ENCODE measurements at places on chromosomes 13 and 19.

DNA sequence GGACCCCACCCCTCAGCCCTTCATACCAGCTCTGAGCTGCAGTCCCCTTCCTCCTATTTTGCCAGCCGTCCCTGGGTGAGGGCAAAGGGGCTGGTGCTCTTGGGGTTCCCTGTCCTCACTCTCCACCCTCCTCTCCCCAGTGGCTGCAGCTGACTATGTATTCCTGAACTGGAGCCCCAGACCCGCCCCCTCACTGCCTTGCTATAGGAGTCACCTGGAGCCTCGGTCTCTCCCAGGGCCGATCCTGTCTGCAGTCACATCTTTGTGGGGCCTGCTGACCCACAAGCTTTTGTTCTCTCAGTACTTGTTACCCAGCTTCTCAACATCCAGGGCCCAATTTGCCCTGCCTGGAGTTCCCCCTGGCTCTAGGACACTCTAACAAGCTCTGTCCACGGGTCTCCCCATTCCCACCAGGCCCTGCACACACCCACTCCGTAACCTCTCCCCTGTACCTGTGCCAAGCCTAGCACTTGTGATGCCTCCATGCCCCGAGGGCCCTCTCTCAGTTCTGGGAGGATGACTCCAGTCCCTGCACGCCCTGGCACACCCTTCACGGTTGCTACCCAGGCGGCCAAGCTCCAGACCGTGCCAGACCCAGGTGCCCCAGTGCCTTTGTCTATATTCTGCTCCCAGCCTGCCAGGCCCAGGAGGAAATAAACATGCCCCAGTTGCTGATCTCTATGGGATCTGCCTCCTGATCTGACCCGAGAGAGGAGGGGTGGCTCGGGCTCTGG, 2.4 kb downstream of the COX7A1 start:
- no peak for DNase-seq

DNA sequence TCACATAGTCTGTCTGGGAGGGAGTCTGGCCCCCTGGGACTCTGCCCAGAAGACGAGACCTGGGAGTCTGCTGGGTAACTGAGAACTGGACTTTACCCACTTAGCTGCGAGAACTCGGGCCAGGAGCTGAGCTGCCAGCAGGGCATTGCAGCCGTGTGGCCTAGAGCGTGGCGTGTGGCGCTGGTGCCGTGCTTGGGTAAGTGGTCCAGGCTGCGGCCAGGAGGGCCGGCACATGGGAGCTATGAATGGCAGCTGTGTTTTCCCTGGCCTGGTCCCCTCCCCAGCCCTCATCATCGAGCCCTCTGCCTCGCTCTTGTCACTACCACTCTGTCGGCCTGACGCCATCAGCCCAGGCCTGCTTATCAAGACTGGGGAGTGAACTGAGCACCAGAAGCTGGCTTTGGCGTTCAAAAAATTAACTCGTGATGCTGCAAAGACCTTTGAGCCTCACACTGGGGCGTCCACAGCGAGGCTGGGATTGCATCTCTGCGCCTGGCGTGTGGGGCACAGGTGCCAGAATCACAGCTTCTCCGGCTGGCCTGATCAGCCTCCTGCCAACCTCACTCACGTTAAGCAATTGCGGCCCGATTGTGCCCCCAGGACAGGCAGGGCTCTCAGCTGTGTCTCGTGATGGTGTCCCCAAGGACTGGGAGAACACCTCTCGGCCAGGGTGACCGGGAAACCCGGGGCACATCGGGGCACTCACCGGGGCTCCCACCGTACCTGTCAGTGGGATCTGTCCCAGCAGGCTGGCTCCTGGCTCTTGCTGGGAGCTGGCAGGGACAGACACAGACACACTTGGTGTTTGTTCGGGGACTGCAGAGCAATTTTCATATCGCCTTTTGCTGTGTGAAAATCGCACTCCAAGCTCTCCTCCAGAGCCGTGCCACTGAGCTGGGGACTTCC, 85.9 kb downstream of the KDM4B start:
- DNase-seq, result no peak

- DNase-seq, result no peak
Observed at GRCh38 chr19:57934820-57935665, at the start of gene ZNF418. Gene ZNF418, minus strand, starts transcription at chr19:57935402. Its CDS starts 1,580 bp downstream, at chr19:57933822.

DNA sequence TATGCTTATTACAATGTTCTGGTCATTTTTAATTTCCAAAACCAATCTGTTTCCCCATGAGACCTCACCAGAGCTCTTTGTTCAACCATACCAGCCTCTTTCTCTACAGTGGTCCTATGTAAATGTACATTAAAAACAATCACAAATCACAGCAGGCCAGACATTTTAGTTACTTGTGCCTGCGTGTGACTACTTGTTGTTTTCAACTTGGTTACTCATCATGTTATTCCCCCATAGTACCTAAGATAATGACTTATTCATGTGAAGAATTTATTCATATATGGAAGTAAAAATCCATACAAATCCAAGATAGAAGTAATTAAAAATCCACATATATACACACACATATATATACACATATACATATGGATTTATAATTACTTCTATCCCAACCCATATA, 379.6 kb downstream of the SLITRK6 start:
- DNase-seq, result no peak

GRCh38 chr13:48661107-48661506, 7.4 kb downstream of the CYSLTR2 start:
- DNase-seq, result no peak

DNA sequence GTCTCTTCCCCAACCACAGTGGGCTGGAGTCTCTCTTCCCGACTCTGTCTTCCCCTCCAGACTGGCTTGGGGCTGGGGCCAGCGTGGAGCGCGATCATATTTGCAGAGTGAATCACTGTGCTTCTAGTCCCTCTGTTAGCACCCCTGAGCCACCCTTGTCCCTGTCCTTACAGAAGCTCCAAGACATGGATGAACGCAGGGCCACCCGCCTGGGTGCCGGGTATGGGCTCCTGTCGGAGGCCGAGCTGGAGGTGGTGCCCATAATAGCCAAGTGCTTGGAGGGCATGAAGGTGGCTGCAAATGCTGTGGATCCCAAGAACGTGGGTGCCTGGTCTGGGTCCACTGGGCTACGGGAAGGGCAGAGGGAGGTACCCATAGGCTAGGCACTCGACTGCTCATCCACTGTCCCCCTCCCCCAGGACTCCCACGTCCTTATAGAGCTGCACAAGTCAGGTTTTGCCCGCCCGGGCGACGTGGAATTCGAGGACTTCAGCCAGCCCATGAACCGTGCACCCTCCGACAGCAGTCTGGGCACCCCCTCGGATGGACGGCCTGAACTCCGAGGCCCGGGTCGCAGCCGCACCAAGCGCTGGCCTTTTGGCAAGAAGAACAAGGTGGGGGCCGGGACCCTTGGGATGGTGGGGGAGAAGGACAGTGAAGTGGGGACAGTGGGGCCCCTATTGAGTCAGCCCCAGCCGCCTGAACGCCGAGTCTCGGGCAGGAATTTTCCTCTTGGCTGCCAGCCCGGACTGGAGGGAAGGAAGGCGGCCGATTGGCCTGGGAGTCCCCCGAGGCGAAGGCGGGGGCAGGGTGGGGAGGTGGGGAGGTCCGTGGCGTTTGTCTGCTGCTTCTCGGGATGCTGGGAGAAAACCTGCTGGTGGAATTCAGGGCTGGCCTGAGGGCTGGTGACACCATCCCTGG, 5.2 kb downstream of the TRIP10 start:
- no peak for DNase-seq

DNA sequence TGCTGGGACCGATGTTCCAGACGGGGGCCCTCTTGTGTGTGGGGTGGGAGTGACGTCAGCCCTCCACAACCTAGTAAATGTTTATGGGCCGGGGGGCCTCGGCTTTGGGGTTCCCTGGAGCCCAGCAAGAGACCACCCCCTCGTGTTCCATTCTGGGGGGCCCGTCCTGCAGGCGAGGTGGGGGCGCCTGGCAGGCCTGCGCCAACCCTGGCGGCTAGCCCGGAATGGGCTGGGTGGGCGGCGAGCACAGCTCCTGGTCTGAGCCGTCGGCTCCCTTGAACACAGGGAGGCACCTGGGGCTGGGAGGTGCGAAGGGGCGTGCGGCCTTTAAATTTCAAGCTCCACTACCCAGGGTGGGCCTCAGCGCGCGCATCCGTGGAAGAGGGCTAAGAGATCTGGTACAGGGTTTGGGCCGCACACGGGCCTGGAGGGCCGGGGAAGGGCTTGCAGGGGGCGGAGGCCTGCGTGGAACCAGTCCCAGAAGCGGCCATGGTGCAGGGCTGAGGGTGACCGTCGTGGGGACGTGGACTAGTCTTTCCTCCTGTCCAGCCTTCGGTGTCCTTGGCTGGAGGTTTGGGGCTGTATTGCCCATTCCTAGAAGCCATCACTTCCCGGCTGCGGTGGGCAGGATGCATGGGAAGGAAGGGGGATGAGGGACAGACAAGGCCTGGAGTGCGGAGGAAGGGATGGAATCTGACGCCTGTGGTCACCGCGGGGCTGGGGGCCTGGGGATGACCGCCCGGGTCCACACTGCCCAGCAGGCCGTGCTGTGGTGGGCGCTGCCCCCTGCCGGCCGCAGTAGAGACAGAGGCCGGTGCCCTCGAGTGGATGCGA, 11.4 kb downstream of the NDUFA11 start:
- DNase-seq, result no peak

GRCh38 chr19:29088761-29089160, 124.2 kb downstream of the UQCRFS1 start:
- no peak for DNase-seq

DNA sequence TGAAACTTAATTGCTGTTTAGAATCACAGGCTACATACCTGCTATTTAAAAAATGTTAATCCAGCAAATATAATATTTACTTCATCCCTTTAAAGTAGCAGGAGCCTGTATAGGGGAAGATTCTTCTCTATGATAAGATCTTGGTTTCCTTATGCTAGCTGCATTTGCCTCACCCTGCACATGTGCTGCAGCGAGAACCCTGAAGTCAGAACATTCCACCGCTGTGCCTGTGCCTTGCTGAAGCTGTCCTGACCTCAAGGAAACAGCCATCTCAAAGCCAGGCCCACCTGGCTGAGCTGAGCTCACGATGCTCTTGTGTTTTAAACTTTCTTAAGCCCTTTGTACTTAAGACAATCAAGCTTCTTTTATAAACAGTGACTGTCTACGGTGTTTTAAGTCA, 355.0 kb upstream of the PCDH20 start:
- no peak for DNase-seq

DNA sequence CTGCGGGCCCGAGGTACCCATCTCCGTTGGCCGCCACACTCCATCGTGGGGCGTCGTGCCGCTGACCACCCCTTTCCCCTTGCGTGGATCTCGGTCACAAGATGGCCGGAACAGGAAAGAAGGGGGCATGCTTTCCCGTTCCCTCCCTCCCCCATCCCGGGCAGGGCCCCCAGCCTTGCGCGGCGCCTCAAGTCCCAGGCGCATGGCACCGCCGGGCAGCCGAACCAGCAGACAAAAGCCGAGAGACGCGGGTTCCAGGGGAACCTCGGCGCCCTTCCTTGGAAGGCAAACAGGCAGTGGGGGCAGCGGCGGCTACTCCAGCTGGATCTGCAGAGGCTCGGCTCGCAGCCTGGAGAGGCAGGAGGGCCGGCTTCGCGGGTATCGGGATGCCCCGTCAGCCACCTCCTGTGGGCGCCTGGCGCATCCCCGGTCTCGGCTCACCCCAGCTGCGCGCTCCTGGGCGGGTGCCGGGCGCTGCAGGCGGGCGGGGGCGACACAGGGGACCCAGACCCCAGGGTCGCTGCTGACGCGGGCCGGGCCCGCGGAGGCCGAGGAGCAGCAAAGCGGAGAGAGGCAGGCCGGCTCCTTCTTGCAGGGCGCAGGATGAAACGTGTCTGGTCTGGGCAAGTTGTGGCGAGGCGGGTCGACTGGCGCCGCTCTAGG, 439 bp downstream of the DZIP1 start:
- no peak for DNase-seq

GRCh38 chr13:41394166-41394565, 63.2 kb upstream of the RGCC start:
- DNase-seq, result no peak

GRCh38 chr13:39406688-39407087, 196.3 kb downstream of the LHFPL6 start:
- no peak for DNase-seq

DNA sequence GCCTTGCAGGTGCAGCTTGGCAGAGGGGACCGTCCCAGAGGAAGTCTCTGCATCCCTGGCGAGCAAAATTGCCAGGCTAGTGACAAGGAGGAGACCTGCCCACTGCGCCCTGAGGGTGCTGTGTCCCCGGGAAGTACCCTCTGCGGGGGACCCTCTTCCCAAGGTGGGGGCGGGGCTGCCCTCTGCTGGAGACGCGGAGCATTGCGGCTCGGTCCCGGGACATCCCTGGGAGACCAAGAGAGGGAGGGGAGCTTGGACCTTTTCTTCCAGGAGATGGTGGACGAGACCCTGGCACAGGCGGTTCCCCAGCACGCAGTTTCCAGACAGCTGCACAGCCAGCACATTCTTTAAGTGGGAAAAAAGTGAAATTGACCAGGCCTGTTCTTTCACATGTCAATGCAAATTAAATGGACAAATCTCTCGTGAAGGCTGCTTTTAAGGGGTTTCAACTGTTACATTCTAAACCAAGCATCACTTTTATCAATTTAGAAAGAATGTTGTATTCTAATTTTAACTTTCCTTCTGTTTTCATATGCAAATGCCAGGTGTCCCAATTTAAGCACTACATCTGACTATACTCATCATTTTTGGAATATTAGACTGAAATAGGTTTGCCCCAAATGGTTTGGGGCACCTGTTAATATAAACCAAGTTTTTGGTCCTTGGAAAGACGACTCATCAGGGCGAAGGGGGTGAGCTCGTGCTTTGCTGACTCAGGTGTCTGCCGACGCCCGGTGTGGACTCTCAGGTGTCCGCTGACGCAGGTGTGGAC, 60.7 kb downstream of the MCF2L start:
- peak; percentile 12 for DNase-seq

- DNase-seq, result no peak
Observed at GRCh38 chr13:92137520-92137919, 739.1 kb downstream of the GPC5 start.

DNA sequence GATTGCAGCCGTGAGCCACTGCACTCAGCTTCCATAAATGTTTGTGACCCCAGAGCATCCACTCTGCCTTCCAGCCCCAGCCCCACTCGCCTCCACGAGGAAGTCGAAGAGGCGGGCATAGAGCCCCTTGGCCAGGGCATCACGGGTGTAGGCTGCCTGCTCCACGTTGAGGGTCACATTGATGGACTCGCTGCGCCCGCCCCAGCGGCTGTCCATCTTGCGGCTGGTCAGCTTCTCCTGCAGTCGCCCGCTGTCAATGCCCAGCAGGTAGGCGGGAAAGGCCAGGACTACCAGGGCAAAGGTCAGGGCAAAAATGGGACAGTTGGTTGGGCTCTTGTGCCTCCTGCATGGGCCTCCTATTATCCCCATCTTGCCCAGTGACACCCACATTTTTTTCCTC, 27.2 kb downstream of the MYO1F start:
- DNase-seq, result no peak
